ENCODE measurements at places on chromosomes 3 and 15. TPM values are rescaled to one million over a fixed set of nuclear protein-coding genes. Genes with fewer than 3 reads are reported as not detected.

Gene ATOSA
- 96.8 TPM for total RNA-seq

Gene PCBP4
- total RNA-seq = 10.3 TPM

Gene RAB11A
- total RNA-seq = 98.2 TPM

Gene GPR171
- 0.35 TPM for total RNA-seq

Gene JMJD7
- total RNA-seq = 12.1 TPM

Gene RARB
- not detected for total RNA-seq

Gene CYP8B1
- total RNA-seq = not detected

- no peak overlapping the region for H3K4me3 ChIP-seq
- no peaks in the 10 kb centered on the region for H3K27me3 ChIP-seq
- DNase-seq = no peak
- no peak overlapping the region for H3K27ac ChIP-seq
- no peaks in the 10 kb centered on the region for H3K4me1 ChIP-seq
Observed at GRCh38 chr15:42228036-42228435, 19.9 kb upstream of the VPS39 start.

GRCh38 chr3:2937592-2937991 is 172.6 kb downstream of the IL5RA start:
- no peak overlapping the region for H3K27ac ChIP-seq
- no peak for DNase-seq
- no peaks in the 10 kb centered on the region for H3K4me1 ChIP-seq
- H3K4me3 ChIP-seq = no peak overlapping the region

- no peak for DNase-seq
- H3K4me3 ChIP-seq = peak overlapping the region; percentile 78
- H3K4me1 ChIP-seq = peaks cover 23% of the 10 kb centered on the region
- H3K27ac ChIP-seq = no peak overlapping the region
- H3K27me3 ChIP-seq = peaks cover 43% of the 10 kb centered on the region
- H3K36me3 ChIP-seq = no peaks in the 10 kb centered on the region
Observed at GRCh38 chr15:25862472-25863110, 536 bp downstream of the ATP10A start.

DNA sequence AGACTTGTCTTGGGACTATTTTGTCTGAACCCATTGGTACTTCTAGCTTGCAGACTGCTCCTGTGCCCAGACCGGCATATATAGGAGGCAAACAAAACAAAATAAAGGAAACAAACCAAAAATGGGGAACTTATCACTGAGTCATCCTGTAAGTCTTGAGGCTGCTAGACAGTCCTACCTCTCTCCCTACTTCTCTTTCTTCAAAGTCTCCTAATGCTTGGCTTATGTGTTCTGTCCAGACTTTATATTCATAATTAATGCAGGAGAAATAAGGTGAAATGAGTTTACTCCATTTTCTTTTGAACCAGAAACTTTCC is 266.2 kb downstream of the ZNF385D start:
- DNase-seq = no peak
- H3K4me1 ChIP-seq = no peaks in the 10 kb centered on the region
- no peak overlapping the region for H3K27ac ChIP-seq
- no peak overlapping the region for H3K4me3 ChIP-seq
- H3K36me3 ChIP-seq = no peaks in the 10 kb centered on the region

- no peak overlapping the region for H3K27ac ChIP-seq
- H3K4me1 ChIP-seq = peaks cover 8% of the 10 kb centered on the region
- H3K27me3 ChIP-seq = no peaks in the 10 kb centered on the region
- DNase-seq = no peak
- H3K4me3 ChIP-seq = no peak overlapping the region
- H3K36me3 ChIP-seq = peaks cover 73% of the 10 kb centered on the region
Observed at GRCh38 chr3:128107834-128108233, 15.8 kb downstream of the RUVBL1 start.
